CD8-positive, alpha-beta memory T cell (primary cell): ENCODE measurements at places on chromosomes 1 and 21.

DNA sequence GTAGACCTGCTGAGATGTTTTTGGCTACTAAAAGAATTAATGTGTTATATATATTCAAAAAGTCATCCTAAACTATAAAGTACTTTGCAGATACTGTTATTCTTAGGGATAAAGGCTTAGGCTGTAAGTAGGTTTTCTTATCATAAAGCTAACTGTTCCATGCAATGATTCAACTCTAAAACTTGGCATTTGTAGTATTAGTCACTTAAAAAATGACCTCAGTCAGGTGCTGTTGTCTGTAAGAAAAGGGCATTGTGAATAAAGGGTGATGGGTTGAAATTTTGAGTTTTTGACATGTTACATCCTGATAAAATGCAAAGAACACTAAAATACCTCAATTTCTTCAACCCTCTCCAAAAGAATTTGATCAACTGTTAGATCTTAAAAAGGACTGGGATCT, 32.9 kb downstream of the ADCY10 start:
- no peaks in the 10 kb centered on the region for H3K27me3 ChIP-seq
- H3K27ac ChIP-seq: no peak overlapping the region
- no peak overlapping the region for H3K4me3 ChIP-seq
- DNase-seq: no peak
- no peaks in the 10 kb centered on the region for H3K4me1 ChIP-seq

GRCh38 chr1:39431927-39432326, 59.5 kb upstream of the BMP8A start:
- H3K4me3 ChIP-seq: no peak overlapping the region
- DNase-seq: no peak
- no peak overlapping the region for H3K27ac ChIP-seq
- peaks cover 79% of the 10 kb centered on the region for H3K36me3 ChIP-seq
- H3K4me1 ChIP-seq: no peaks in the 10 kb centered on the region

GRCh38 chr1:70819785-70820184, 227.8 kb downstream of the PTGER3 start:
- DNase-seq: no peak
- H3K4me3 ChIP-seq: no peak overlapping the region
- no peak overlapping the region for H3K27ac ChIP-seq
- no peaks in the 10 kb centered on the region for H3K4me1 ChIP-seq
- no peaks in the 10 kb centered on the region for H3K27me3 ChIP-seq

DNA sequence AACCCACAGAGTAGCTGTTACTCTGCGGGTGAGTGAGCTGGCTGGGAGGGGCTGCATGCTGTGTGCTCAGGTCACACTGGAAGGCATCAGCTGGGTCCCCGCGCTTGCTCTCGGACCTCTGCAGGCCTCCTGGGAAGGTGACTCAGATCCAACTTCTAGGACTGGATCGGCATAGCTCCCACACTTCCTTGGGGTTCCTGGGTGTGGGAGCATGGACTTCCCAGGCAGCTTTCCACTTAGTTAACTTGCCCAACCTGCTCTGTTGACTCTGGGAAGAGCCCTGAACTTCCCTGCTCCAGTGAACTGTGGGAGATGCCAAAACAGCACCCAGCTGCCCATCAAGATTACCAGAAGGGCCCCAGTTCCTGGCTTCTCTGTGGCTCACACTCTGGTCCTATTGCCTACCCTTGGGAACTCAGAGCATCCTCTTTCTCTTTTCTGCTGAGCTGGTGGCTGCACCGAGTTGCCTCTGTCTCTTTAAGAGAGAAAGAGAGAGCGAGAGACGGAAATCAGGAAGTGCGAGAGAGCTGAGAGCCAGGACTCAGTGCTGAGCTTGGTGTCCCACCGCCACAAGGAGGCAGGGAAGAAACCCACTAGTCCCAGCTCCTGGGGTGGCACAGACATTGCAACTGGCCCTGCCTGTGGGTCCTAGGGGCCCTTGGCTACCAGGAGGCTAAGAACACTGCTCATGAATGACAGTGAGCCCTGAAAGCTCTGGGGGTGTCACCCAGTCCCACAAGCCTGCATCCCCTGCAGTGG, at the start of gene IKBKE:
Gene IKBKE, plus strand, starts transcription at position 544 of the 759 bp plus-strand sequence. CDS start 2,752 bp downstream, outside the sequence.
- H3K27me3 ChIP-seq: no peaks in the 10 kb centered on the region
- H3K4me1 ChIP-seq: peaks cover 74% of the 10 kb centered on the region
- H3K36me3 ChIP-seq: peaks cover 16% of the 10 kb centered on the region
- peak within 1 kb of the TSS; percentile 96 for H3K4me3 ChIP-seq

GRCh38 chr1:100526894-100527293, 11.0 kb upstream of the GPR88 start:
- H3K4me3 ChIP-seq: no peak overlapping the region
- no peak overlapping the region for H3K27ac ChIP-seq
- peaks cover 17% of the 10 kb centered on the region for H3K4me1 ChIP-seq
- DNase-seq: no peak
- no peaks in the 10 kb centered on the region for H3K36me3 ChIP-seq

GRCh38 chr1:17232759-17233661, 15.9 kb upstream of the PADI3 start:
- DNase-seq: no peak
- H3K4me3 ChIP-seq: no peak overlapping the region
- H3K27me3 ChIP-seq: no peaks in the 10 kb centered on the region
- H3K4me1 ChIP-seq: no peaks in the 10 kb centered on the region

GRCh38 chr1:118815909-118816308, 172.2 kb downstream of the TBX15 start:
- no peak overlapping the region for H3K27ac ChIP-seq
- H3K27me3 ChIP-seq: no peaks in the 10 kb centered on the region
- no peaks in the 10 kb centered on the region for H3K36me3 ChIP-seq
- no peak for DNase-seq
- no peaks in the 10 kb centered on the region for H3K4me1 ChIP-seq
- no peak overlapping the region for H3K4me3 ChIP-seq

- no peak overlapping the region for H3K4me3 ChIP-seq
- no peak overlapping the region for H3K27ac ChIP-seq
- H3K27me3 ChIP-seq: no peaks in the 10 kb centered on the region
Observed at GRCh38 chr1:64005801-64006200, 197.6 kb upstream of the UBE2U start.

DNA sequence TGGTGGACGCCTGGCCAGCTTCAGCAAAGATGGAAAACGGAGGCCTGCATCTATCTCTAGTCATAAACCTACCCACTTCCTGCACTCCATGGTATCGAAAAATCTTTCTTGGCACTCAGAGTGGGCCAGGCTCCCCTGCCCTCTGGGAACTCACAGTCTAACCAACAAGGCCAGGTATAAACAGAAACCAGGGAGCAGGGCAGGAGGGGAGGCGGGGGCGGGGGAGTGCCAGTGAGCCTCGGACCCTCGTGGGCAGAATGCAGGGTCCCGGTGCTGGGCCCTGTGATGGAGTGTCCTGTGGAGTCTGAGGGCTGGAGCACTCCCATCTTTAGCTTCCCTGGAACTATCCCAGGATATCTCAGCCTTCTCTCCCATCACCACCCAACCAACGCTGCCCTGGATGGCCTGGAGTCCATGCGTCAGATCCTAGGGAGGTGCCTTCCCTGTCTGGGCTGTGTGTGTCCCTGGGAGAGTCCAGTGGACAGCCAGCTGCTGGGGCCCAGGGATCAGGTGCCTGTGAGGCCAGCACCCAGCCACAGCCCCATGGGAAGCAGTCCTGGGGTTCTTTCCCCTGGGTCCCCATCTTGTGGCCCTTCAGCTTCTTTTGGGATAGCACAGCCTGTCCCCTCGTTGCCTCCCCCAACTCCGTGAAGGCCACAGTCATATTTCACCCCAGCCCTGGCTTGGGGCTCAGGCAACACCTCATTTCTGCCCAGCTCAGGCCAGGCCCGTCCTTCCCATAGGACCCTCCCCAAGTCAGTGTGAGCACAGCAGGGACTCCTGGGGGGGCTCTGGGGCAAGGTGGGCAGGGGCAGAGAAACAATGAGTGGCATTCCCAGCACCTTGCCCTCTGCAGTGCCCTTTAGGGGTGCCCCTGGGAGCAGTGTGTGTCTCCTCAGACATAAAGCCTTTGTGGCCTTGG, 1.1 kb upstream of the EPS8L3 start:
- no peaks in the 10 kb centered on the region for H3K27me3 ChIP-seq
- DNase-seq: no peak
- H3K36me3 ChIP-seq: no peaks in the 10 kb centered on the region
- H3K4me1 ChIP-seq: no peaks in the 10 kb centered on the region

GRCh38 chr1:59747420-59748024, 67.2 kb upstream of the HOOK1 start:
- H3K36me3 ChIP-seq: no peaks in the 10 kb centered on the region
- no peaks in the 10 kb centered on the region for H3K4me1 ChIP-seq
- no peak overlapping the region for H3K4me3 ChIP-seq
- H3K27ac ChIP-seq: no peak overlapping the region
- no peak for DNase-seq
- H3K27me3 ChIP-seq: no peaks in the 10 kb centered on the region

DNA sequence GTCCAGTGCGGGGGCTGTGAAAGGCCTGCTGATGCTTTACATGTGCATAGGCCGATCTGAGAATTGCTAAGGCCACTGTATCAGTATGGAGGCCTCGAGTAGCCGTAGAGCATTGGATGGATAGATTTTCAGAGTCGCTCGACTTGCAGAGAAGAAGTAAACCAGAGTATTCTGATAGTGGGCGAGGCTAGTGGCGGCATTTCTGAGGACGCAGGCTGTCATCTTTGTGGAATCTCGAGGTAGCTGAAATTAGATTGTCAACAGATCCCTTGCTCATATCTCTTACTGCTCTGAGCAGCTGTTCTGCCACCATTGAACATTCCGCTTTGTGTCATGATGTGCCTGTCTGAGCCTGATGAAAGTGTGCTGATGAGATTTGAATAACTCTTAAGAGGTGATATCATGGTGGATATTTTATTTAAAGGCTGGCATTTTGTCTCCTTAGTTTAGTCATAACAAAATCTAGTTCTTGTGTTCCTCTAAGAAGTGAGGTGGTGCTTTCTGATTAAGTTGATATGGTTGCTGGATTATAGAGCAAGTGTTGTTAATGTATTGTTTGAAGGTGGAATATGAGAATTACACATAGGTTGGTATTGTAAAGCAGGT, 1.5 kb downstream of the KIF1B start:
- no peaks in the 10 kb centered on the region for H3K36me3 ChIP-seq
- peak overlapping the region; percentile 65 for H3K27ac ChIP-seq
- no peak for DNase-seq
- H3K4me3 ChIP-seq: peak overlapping the region; percentile 0

GRCh38 chr1:174391716-174392115, 56.0 kb upstream of the GPR52 start:
- no peak for DNase-seq
- no peak overlapping the region for H3K4me3 ChIP-seq
- H3K27ac ChIP-seq: no peak overlapping the region
- H3K27me3 ChIP-seq: no peaks in the 10 kb centered on the region
- H3K36me3 ChIP-seq: peaks cover 7% of the 10 kb centered on the region

DNA sequence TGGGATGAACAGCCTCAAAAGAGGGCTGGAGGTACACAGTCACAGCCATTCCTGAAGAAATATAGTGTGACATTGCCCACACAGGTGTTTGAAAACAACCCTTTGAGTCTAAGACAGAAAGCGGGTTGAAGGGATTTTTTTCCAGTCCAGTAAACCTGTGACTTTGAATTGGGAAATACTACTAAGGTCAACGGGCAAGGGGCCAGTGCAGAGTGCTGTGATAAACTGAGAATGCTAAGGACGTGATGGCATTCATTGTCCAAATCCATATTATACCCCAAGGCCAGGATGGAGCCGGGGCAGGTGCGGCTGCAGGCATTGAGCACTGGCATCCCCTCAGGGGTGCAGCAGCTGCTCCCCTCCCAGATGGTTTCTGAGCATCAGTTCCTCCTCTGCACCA, 36.6 kb downstream of the KIAA0040 start:
- H3K4me1 ChIP-seq: peaks cover 10% of the 10 kb centered on the region
- DNase-seq: no peak
- H3K4me3 ChIP-seq: no peak overlapping the region
- no peak overlapping the region for H3K27ac ChIP-seq

- no peaks in the 10 kb centered on the region for H3K36me3 ChIP-seq
- no peak for DNase-seq
- no peaks in the 10 kb centered on the region for H3K27me3 ChIP-seq
- H3K4me3 ChIP-seq: no peak overlapping the region
- H3K27ac ChIP-seq: no peak overlapping the region
Observed at GRCh38 chr1:93997756-93998155, 88.5 kb upstream of the GCLM start.

GRCh38 chr1:68717330-68717729, 220.4 kb upstream of the DEPDC1 start:
- no peaks in the 10 kb centered on the region for H3K27me3 ChIP-seq
- DNase-seq: no peak
- no peaks in the 10 kb centered on the region for H3K4me1 ChIP-seq
- no peak overlapping the region for H3K4me3 ChIP-seq
- no peak overlapping the region for H3K27ac ChIP-seq
- no peaks in the 10 kb centered on the region for H3K36me3 ChIP-seq

GRCh38 chr21:19998453-19998852, 999.8 kb upstream of the NCAM2 start:
- no peak overlapping the region for H3K27ac ChIP-seq
- H3K4me3 ChIP-seq: no peak overlapping the region
- H3K36me3 ChIP-seq: no peaks in the 10 kb centered on the region
- no peaks in the 10 kb centered on the region for H3K27me3 ChIP-seq
- no peak for DNase-seq

GRCh38 chr1:31327381-31327780, 30.5 kb downstream of the ZCCHC17 start:
- H3K27me3 ChIP-seq: no peaks in the 10 kb centered on the region
- no peak overlapping the region for H3K4me3 ChIP-seq
- no peak for DNase-seq
- no peak overlapping the region for H3K27ac ChIP-seq
- peaks cover 5% of the 10 kb centered on the region for H3K36me3 ChIP-seq
- no peaks in the 10 kb centered on the region for H3K4me1 ChIP-seq

- peaks cover 18% of the 10 kb centered on the region for H3K27me3 ChIP-seq
- H3K36me3 ChIP-seq: no peaks in the 10 kb centered on the region
- no peak overlapping the region for H3K27ac ChIP-seq
- H3K4me3 ChIP-seq: no peak overlapping the region
- peaks cover 20% of the 10 kb centered on the region for H3K4me1 ChIP-seq
Observed at GRCh38 chr1:165376041-165376810, 19.7 kb upstream of the LMX1A start.

DNA sequence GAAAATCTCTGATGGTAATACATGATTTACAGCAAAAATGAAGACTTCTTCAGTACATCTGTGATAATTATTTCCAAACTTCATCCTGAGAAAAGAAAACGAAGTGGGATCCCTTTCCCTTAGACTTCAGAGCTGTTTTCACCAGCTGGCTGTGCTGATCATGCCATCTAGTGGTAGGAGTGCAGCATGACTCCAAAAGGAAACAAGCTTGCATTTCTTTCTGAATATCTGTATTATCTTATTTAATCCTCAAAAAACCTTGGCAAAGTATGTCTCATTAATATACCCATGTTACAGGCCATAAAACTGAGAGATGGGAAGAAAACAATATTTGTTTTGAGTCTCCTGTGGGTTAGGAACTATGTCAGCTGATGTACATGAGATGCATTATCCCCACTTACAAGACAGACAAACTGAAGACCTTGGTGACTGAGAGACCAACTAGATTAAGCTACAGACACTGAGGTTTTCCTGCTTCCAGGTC, 9.8 kb upstream of the GJA8 start:
- H3K4me1 ChIP-seq: no peaks in the 10 kb centered on the region
- H3K36me3 ChIP-seq: no peaks in the 10 kb centered on the region
- peak; percentile 52 for DNase-seq
- H3K27ac ChIP-seq: no peak overlapping the region
- no peaks in the 10 kb centered on the region for H3K27me3 ChIP-seq
